Stimulated activated CD4-positive, alpha-beta T cell treated with anti-CD3 and anti-CD28 coated beads, Interleukin-4, amount 100 ng/mL, for 4 hours (primary cell): ENCODE measurements at places on chromosomes 5 and 9.

- no peak for DNase-seq
These were observed 587.7 kb upstream of the GRAMD2B start for GRCh38 chr5:125835293-125836172.

- no peak for DNase-seq
These were observed 46.0 kb downstream of the PARP8 start for GRCh38 chr5:50712479-50712878.

DNA sequence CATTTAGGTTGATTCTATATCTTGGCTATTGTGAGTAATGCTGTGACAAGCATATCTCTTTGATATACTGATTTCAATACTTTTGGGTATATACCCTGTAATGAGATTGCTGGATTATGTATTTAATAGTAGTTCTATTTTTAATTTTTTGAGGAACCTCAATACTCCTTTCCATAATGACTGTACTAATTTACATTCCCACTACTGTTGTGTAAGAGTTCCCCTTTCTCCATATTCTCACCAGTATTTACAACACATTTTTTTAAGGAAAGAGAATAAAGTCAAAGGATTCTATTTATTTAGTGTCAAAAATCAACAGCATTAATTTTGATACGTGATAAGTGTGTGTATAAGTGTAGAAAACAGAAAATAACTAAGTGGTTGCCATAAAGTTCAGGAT, 356.4 kb upstream of the EDIL3 start:
- DNase-seq = no peak

DNA sequence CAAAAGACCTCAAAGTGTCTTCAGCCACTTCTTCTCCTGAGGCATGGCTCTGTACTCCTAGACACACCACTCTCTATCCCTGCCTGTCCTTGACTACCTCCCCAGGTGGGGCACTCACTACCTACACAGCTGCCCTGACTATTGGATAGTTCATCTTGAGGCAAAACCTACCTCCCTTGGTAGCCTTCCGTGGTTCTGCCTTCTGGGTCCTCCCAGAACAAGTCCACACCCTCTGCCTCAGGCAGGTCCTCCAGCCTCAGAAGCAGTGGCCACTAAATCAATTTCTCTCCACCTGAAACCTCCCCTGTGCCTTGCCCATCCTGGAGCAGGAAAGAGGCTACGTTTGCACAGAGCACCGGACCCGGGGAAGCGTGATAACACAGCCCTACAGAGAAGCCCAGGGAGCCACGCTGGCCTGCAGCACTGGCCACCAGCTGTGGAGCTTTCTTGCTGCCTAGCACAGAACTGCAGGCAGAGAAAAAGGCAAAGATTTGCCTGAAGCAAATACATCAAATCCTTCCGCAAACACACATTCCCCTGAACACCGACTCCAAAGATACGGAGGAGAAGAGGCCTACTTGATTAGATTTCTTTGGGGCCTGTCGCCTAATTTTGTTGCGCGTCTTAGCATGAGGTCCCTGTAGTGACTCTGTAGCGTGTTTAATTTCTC, 141.8 kb downstream of the C9orf50 start:
- no peak for DNase-seq

DNA sequence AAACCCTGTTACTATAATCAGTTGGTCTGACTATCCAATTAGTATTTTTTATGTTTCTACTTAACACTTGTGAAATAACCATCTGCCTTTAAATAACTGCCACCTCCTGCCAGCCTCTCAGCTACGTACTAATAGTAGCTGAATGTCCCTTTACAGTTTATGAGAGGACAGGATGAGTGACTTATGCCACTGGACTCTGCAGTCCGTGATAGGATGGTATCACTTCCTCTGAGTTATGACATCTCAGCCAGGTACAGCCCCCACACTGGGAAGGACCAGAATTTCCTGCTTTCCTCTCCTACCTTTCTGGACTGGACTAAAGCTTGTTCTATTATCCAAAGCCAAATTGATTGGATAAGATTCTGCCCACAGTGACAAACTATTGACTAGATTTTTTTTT, 102.9 kb downstream of the ZFAND5 start:
- no peak for DNase-seq

DNA sequence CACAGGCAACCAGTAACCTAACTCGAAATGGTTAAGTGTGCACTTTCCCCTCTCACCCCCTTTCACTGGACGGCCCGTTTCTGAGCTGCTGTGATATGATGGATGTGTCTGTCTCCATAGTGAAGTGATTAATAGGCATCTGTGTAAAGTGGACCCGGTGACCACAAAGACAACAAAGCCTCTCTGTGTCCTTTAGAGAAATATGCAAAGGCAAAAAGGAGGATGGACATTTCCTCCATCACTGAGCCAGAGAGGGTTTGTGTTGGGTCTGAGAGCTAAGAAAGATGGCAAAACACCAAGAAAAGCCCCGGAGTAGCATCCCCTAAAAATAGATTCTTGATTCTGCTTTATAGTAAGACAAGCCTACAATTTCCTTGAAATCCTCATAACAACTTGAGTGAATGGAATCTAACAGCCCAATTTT, 120.6 kb downstream of the SEMA6A start:
- no peak for DNase-seq

DNA sequence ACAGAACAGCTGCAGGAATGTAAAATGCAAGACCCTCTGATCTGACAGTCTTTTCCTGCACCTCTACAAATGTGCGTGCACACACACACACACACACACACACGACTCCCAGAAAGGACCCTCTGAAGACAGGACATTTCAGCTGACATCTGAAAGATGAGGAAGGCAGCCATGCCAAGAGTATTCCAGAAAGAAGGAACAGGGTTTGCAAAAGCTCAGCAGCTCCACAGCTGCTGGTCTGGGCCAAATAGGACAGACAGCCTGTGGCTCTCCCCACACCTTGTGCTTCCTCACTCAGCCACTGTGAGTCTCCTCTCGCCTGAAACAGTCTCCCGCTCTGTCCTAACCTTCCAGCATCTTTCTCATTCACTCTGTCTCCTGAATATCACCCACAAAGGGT, 189.0 kb downstream of the PALM2AKAP2 start:
- DNase-seq = no peak

DNA sequence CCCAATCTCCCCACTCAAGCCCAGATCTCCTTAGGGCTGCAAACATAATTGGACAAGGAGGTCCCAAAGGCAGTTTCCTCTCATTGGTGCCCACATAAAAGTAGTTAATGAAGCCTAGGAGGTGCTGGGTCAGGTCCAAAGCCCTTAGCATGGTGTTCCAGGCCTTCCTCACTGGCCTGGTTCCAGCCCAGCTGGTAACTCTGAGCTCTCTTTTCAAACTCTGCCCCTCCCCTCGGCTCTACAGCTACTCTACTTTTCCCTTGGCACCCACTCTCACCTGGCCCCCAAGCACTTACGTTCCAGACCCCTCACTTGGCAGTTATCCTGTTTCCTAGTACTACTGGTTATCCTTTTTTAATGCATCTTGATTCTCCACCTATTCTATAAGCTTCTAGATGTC, 9.9 kb downstream of the SEPTIN8 start:
- DNase-seq = no peak
